NCI-H187 treated with DMSO at 0.1 percent for 48 hours (cell line): ENCODE measurements at places on chromosomes 1 and 21.

- no peak for DNase-seq
Observed at GRCh38 chr1:98975810-98976209, 28.9 kb downstream of the PLPPR5 start.

DNA sequence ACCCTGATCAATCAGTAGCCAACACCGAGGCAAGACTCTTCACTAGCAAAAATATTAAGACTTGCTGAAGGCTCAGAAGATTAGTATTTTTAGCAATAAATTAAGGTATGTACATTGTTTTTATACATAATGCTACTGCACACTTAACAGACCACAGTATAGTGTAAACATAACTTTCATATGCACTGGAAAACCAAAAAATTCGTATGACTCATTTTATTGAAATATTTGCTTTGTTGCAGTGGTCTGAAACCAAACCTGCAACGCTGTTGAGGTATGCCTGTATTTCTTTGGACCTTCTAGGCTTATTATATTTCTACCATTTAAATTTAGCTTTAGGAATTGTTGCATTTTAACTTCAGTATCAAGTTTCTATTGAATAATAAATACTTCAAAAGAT is 65.8 kb upstream of the BCL9 start:
- no peak for DNase-seq

DNA sequence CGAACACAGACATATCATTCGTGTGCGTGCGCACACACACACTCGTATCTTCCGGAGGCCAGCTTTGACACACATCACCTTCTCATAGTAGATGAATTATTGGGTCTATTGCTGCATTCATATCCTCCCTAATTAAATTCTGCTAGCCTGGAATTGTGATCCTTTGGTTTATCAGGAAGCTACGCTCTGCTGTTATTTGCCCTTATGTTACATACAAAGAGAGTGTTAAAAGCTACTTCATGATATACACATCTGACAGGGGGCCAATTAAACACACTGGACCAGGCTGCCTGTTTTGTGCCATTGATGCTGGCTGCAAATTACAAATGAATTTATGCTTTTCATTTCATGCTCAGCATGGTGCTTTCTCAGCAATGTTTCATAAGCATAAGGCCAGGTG is 252.0 kb downstream of the RHOU start:
- no peak for DNase-seq

DNA sequence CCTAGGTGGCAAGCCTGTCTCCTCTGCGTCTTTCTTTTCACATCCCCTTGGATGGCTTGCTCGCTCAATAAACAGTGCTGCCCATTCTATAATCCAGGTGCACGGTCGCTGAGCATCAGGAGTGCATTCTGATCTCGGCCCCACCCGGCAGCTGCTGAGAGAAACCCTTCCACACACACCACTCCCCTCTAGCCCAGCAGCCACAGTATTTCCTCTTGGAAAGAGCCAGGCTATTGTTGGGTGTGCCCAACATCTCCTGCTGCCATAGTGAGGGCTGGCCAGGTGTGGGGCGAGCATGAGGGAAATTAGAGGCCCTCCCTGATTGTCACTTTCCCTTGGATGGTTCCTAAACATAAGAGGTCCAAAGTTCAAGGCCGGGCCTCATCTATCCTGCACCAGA is 24.7 kb downstream of the GPA33 start:
- DNase-seq, result peak; percentile 55

GRCh38 chr1:154999571-155000410 is 2.8 kb upstream of the ZBTB7B start:
- DNase-seq, result no peak

GRCh38 chr1:246709835-246710234 is 14.4 kb upstream of the SCCPDH start:
- no peak for DNase-seq

GRCh38 chr1:117600966-117601365 is 4.9 kb upstream of the TENT5C start:
- DNase-seq, result no peak

DNA sequence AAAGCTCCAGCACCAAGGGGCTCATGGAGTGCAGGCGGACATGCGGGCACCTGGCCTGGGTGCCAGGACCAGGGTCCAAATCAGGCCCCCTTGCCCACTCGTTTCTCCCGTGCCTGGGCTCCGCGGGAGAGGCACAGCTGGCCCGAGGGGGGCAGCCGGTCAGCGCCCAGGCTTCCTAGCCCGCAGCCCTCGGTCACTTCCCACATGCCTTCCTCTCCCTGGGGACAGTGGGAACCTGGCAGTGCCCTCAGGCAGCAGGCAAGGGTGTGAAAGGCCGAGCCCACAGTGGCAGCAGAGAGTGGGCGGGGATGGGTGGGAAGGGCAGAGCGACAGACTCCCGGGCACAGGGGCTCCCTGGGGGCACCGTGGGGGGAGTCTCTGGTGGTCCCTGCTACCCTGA is 69.8 kb downstream of the MEGF6 start:
- no peak for DNase-seq

- DNase-seq, result no peak
Observed at GRCh38 chr21:21384977-21385376, 386.8 kb downstream of the NCAM2 start.

- no peak for DNase-seq
Observed at GRCh38 chr1:185213091-185213490, 56.1 kb downstream of the SWT1 start.

GRCh38 chr1:37410815-37411214 is 63.6 kb upstream of the ZC3H12A start:
- DNase-seq, result no peak

- DNase-seq, result no peak
Observed at GRCh38 chr1:172286629-172287076, 133.8 kb upstream of the C1orf105 start.

DNA sequence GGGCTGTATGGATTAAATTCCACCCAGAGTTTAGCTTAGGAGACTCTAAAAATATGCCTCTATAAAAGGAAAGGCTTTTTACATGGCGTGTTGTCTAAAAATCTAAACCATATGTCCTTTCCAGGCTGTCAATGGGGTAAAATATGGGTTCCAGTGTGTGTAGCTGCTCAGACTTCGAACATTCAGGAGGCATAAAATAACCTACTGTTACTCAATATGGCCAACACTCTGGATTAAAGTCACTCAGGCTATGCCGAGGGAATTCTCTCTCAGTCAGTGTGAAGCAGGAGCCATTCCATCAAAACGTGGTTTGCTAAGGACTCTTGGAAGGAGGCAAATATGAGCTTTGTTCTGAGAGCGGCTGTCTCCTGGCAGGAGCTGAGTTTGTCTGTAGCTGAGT is 135.3 kb downstream of the RUNX1 start:
- no peak for DNase-seq

- DNase-seq, result no peak
Observed at GRCh38 chr1:155860970-155861510, 1.7 kb downstream of the SYT11 start.

DNA sequence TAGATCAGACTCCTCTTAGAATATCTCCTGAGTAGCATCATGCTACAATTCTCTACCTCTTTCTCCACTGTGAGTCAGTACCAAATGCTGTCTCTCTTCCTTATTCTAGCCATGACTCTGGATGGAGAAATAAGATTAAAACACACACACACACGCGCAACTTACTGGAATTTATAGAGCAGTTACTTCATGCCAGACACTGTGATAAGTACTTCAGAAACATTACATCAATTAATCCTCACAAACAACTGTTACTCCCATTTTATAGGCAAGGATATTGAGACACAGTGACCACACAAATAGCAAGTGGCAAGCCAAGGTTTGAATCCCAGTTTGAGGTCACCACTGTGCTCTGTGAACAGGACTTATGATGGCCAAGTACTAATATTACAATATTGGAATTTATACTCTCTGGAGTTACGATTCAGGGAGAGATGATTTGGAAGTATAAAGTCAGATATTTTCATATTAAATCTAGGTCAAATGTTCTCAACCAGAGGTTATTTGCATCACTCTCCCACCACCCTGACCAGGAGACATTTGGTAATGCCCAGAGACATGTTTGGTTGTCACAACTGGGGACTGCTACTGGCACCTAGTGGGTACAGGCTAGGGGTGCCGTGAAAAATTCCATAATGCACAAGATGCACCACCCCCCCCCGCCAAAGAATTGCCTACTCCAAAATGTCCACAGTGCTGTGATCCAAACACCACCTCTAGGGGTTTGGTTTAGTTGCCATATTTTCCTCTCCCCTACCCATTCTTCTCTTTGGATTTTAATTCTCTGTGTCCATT is 221.6 kb downstream of the LTN1 start:
- no peak for DNase-seq

GRCh38 chr1:230456478-230456877 is 30.3 kb upstream of the PGBD5 start:
- no peak for DNase-seq

DNA sequence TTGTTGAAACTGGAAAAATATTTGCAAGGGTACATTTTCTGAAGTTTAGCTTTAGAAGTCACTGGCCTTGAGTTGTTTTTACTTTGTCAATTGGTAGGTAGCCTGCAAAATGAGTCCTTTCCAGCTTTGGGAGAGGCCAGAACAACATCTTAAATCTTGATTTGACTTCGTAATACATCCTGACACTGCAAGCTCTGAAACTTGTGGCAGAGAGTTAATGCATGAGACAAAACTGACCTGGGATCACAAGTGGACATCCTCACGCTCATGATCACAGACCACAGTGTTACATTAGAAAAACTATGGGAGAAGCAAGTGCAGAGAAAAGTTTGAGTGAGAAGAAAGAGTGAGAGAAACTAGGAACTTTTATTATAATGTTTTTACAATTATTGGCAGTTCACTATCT is 550.9 kb downstream of the USP25 start:
- no peak for DNase-seq

DNA sequence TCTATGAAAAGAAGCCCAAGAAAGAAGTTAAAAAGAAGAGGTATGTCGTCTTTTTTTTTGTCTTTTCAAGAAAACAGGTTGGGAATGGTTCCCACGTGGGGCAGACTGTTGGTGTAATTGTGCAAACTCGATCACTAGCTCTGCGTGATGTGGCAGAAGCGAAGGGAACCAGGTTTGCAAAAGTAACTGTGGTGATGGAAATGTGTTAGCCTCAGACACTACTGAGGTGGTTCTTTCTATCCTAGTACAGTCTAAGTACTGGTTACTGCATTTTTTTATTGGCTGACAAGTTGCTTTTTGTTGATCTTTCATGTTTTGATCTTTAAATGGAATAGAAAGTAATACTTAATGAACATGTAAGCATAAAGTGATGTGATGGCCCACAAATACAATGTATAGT is 8.8 kb downstream of the RPL5 start:
- no peak for DNase-seq

DNA sequence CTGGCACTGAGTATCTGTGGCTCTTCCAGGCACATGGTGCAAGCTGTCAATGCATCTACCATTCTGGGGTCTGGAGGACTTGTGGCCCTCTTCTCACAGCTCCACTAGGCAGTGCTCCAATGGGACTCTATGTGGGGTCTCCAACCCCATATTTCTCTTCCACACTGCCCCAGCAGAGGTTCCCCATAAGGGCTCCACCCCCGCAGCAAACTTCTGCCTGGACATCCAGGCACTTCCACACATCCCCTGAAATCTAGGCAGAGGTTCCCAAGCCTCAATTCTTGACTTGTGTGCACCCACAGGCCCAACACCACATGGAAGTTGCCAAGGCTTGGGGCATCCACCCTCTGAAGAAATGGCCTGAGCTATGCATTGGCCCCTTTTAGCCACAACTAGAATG is 18.8 kb downstream of the ODF2L start:
- no peak for DNase-seq

DNA sequence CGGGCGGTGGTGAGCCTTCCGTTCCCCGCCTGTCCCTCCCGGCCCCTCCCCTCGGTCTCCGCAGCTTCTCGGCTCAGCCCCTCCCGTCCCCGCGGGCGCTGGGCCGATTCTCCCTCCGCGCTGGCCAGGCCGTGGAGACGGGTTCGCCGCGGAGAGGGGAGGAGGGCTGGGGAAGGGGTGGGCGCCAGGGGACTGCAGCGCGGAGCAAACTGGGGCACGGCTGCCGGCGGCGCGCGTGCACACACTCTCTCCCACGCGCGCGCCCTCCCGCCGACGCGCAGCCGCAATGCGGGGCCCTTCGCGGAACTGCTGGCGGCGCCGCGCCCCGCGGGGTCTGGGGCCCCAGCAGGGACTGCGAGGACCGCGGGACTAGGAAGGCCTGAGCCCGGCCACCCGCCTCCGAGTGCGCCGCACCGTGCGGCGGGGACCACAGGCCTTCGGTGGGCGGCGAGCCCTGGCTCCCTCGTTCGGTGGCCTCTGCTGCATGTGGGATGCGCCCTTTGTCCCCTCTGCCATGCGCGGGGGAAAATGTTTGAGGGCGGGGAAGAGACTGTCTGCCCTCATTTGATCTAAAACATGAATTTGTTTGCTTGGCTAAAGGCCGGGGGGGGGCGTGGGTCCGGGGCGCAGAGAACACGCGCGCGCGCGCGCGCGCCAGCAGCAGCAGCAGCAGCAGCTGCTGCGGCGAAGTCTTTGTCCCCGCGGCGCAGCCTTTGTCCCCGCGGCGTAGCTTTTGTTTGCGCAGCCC is 90.7 kb upstream of the VAMP3 start:
- no peak for DNase-seq

- no peak for DNase-seq
Observed at GRCh38 chr21:34722684-34723300, 54.0 kb downstream of the CLIC6 start.

GRCh38 chr21:21151231-21151630 is 153.0 kb downstream of the NCAM2 start:
- DNase-seq, result no peak

DNA sequence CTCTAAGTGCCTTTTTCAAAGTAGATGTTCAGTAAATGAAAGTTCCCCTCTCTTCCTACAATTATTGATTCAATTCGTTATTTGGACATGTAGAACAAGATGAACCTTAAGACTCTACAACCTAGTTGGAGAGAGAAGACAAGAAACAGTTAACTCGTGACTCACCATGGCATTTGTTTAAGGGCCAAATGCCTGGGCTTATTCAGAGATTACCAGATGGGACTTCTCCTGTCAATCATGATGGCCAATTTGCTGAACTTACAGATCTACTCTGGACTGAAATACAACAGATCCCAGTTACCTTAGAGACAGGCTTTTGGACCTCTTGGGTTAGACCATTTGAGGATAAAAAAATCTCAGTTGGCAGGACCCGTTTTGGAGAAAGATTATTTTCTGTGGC is 93.5 kb downstream of the C1orf94 start:
- no peak for DNase-seq

- no peak for DNase-seq
Observed at GRCh38 chr1:228313536-228314277, 92.9 kb downstream of the TRIM11 start.

DNA sequence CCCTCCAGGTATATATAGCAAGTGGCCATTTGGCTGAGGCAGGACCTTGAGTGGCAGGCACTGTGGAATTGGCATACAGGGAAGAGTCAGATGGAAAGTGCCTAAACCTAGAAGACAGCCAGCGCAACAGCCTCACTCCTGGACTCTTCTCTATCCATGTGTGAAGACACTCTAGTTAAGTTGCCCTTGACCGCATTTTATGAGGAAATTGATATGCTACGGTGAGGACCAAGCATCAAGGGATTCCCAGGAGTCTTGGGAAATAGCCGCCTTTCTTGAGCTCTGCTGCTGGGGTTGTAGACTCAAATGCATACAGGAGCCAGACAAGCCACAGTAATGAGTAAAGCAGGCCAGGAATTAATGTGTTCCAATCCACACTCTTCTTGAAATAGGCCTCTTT is 145.9 kb upstream of the KAZN start:
- peak; percentile 6 for DNase-seq
